ENCODE measurements at places on chromosomes 4 and X.

DNA sequence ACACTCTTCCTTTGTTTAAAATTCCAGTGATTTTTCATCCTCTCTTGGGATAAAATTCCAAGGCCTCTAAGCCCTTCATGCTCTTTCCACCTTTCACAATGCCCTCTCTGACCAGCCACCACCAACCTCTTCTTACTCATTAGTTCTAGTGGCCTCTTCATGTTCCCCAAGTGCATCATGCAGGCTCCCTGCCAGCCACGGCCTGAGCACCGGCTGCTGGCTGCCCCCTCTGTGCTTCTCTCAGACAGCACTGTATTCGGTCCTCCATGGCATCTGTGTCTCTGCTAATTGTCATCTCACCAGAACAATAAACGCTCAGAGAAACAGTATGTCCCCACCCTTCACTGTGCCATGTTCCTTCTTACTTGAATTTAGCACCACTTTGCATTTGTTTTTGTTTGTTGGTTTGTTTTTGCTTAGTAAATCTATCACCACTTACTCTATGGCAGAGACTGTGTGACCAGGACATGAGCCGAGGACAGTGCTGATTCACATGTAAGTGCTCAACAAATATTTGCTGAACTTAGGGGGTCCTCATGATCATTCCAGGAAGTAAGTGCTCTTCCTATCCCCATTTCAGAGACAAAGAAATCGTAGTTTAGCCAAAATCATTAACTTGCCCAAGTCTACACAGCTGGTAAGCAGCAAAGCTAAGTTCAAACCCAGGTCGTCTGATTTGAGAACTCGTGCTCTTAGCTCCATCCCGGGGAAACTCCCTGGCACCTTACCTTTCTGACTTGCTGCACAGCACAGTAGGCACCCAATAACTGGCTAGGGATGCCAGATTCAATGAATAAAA is 77.1 kb upstream of the UCP1 start:
- DNase-seq, result no peak

DNA sequence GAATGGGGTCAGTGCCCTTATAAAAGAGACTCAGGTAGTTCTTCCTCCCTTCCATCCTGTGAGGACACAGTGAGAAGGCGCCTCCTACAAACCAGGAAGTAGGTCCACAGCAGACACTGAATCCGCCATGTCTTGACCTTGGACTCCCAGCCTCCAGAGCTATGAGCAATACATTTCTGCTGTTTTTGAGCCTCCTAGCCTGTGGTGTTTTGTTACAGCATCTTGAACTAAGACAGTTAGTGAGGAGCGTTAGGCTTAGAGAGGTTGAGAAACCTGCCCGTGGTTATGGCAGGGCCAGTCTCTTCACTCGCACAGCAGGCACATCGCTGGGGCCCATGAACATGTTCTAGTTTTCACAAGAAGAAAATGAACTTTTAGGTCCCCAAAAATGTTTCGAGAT is 19.7 kb downstream of the SHROOM2 start:
- DNase-seq, result no peak

GRCh38 chr4:62271107-62271506 is 1071.0 kb downstream of the ADGRL3 start:
- no peak for DNase-seq

GRCh38 chr4:124083711-124084110 is 628.8 kb downstream of the ANKRD50 start:
- DNase-seq, result no peak

DNA sequence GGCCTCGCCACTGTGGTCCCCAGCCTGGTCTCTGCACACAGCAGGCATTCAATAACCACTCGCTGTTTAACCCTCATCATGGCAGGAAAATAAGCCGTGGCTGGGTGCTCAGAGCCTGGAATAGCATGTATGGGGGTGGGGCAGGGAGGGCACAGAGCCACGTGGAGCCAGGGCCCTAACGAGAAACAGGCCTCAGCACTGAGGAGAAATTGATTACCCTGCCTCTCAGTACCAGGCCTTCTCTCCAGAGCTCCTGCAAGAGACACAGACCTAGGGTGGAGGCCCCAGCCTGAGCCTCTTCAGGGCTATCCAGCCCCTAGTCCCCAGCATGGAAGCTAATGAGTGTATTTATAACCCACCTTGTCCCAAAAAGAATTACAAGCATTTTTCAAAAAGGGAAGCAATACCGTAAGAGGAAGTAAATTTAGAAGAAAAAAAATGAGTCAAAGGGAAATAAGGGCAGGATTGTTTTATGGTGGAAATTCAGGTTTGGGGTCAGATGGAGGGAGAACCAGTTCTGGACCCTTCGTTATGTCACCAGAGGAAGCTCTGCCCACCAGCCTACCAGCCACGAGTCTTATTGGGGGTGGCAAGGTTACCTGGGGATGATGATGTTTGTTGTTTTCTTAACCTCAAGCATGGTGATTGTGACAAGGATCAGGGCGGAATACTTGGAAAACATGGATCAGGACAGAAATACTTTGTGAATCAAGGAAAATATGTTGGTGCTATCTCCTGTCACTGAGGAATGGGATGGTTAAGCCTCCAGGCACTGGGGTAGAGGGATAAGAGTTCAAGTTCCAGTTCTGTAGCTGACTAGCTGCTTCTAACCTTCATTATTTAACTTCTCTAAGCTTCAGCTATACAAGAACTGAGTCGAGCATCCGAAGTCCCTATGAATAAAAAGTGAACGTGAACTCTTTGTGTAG is 101.9 kb upstream of the RBPJ start:
- DNase-seq, result no peak

DNA sequence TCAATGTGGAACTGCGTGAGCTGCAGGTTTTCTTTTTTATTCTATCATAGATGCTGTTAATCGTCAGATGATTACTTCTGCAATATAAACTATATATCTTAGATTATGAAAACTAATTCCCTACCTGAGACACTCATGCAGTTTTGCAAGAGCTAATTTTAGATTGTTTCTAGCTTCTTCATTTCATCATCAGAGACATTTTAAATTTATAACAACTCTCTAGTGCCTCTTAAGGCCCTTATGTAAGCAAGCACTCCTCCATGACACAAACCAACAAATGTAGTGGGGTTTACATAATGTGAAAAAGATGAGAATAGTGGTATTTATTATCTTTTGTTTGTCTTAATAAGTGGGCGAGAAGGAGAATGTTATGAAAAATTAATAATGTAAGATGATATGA is 170.2 kb upstream of the ETNPPL start:
- no peak for DNase-seq

GRCh38 chr4:59058543-59058942 is 1948.4 kb upstream of the IGFBP7 start:
- no peak for DNase-seq

DNA sequence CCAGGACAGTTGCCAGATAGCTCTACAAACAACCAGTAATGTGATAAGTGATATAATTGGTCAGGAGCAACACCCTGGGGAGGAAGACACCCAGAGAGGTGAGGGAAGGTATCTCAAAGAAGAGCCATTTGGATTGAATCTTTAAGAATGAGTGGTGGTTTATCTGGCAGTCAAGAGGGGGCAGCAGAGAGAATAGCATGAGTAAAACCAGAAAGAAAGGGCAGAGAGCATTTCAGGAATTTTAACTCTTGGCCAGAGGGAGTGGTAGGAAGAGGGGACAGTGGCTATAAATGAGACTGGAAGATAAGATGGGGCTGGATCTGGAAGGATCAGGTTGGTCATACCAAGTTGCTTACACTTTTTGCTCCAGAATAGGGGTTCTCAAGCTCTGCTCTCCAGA is 5.9 kb upstream of the SEPTIN6 start:
- no peak for DNase-seq

- DNase-seq, result no peak
These were observed 97.2 kb downstream of the GUCY2F start for GRCh38 chrX:109384699-109385098.

DNA sequence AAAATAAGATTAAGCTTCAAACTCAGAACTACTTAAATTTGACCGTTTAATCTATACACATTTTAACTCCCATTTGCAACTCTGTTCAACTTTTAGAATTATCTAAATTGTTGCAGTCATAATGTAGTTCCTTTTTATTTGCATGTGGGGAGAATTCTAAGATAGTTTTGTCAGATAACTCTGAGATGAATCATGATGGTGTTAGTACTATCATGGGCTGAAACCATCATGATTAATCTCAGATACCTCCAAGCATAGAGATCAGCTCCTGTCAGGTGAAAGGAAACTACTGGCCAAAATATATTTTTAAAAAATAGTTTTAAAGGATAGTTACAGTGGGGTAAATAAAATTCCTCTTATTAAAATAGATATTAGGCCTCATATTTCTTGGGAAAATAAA is 39.0 kb downstream of the FBXO8 start:
- no peak for DNase-seq

DNA sequence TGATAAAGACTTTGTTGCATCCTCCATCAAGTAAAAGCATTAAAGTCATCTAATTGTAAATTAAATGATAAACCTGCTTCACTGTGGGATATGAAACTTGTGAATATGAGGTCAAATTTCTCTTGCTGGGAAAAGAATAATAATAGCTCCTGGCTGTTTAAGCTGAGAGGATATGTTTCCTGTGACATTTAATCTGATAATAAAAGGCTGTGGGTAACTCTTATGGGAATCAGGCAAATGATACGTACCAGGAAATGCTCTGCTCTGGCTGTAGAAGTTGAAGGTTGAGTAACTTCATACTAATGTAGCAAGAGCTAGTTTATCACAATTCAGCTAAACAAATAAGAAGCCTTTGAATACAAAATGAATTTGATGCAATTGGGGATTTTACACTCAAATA is 574.6 kb downstream of the RAPGEF2 start:
- peak; percentile 6 for DNase-seq

GRCh38 chr4:54065282-54066087 is 1.1 kb upstream of the CHIC2 start:
- DNase-seq, result no peak

- DNase-seq, result no peak
These were observed 97.7 kb upstream of the ACSL4 start for GRCh38 chrX:109830704-109831206.

- DNase-seq, result no peak
These were observed 8.8 kb upstream of the IL3RA start for GRCh38 chrX:1327651-1328304.

DNA sequence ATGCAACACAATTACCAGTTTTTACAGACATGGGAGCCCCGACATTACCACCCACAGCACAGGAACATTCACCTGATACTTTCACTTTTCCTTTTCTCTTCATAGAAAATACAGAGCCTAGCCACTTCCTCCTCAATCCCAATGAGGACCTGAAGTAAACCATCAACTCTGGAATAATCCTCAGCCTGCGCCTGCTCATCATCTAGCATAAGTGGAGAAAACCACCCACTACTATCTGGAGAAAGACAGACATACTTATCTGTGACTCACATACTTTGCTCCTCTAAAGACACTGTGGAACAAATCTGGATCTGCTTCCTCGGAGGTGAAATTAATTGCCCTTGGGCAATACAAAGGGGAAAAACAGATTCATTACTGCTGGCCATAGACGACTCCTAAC is 47.8 kb downstream of the ZCCHC13 start:
- no peak for DNase-seq

DNA sequence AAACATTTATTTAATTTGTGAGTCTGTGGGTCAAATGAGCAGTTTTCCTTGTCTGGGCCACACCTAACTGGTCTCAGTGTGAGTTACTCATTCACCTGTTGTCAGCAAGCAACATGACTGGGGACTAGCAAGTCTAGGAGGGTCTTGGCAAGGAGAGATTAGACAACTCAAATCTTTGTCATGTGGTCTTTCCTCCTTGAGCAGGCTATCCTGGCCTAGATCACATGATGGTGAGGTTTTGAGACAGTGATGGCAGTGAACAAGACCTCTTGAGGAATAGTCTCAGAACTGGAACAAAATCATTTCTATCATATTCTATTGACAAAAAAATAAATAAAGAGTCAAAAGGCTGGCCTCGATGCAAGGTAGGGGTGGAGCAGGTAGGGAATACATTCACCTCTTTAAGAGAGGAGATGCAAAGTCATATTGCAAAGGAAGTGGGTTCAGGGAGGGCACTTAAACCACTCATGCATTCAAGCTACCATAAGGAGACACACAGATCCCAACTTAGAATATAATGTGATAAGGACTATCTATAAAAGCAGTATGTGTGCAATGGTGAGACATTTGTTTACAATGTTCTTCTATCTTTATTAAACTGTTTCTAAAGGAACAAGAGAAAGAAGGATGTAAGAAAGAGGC is 135.7 kb downstream of the ZNF330 start:
- DNase-seq, result no peak

DNA sequence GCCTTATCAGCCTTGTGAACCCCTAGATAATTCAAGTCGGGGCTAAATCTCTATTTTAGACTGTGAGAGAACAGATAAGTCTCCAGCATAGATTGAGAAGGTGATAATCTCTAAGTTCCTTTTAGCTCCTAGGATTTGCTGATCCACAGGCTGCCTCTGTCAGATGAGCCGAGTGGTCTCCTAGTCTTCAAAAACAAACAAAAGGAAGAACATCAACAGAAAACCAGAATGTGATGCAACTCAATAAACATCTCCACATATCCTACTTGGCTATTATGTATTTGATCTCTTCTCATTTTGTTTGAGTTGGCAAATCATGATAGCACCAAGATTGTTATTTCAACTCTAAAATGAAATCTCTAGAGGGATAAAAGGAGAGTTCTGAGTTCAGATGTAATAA is 88.4 kb upstream of the SLC7A11 start:
- DNase-seq, result no peak

- DNase-seq, result no peak
These were observed 15.9 kb downstream of the NSD2 start for GRCh38 chr4:1887052-1887451.

GRCh38 chrX:40245488-40246071 is 147.8 kb upstream of the BCOR start:
- DNase-seq, result no peak

- DNase-seq, result no peak
These were observed 140.0 kb downstream of the ARHGAP6 start for GRCh38 chrX:11525685-11526084.

- no peak for DNase-seq
These were observed 395.9 kb downstream of the GPAT3 start for GRCh38 chr4:83931659-83932438.

- peak; percentile 67 for DNase-seq
These were observed 549.5 kb upstream of the SMIM31 start for GRCh38 chr4:164204434-164204833.

DNA sequence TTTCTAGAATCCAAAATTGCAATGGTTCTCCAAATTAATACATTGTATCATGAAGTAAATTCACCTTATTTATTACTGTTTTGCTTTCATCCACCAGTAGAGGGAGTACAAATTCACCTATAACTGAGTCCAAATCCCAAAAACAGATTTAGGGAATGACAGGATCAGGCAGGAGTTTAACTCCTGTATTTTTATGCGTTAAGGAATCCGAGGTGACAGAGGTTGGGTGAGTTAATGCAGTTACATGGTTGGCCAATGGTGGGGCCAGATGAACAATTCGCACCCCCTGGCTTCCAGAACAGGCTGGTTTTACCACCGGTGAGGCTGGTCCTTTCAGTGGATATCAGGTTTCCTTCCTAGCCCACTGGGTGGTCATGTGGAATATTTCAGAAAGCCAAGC is 82.4 kb downstream of the MTNR1A start:
- DNase-seq, result no peak

DNA sequence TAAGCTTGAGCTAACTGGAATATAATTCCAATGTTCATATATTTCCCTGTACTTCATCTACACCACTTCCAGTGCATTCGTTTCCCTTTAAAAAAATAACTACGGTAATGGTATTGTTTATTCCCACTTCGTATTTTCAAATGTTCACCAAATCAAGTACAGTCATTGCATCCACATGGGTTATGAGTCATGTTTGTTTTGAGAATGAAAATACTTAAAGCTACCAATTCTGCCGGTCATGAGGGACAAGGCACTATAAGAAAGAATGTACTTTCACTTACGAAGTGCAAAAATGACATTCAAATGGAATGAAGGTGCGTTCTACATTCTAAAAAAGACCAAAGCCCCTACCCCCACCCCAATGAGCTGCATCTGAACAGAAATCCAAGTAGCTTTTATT is 174.4 kb upstream of the FGF13 start:
- peak; percentile 24 for DNase-seq
